H7 (cell line): ENCODE measurements at places on chromosomes 5 and 9.

DNA sequence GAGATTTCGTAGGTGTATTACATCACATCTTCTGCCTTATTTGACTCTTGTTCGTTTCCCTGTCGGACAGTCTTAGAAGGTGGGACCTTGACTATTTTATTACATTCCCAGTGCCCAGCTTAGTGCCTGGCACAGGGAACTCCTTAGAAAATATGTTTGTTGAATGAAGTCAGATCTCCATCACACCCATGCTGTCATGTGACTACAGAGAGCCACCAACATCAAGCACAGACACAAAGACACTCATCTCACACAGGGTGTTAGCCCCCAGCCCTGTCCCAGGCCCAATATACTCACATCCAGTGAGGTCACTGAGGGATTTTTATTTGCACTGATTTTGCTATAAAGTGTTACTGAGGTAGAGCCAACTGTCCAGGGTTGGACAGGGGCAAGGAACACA lies 692 bp upstream of the SRA1 start:
- no peak for DNase-seq

- DNase-seq: peak; percentile 42
These were observed 41.7 kb upstream of the ZNF354B start for GRCh38 chr5:178818094-178818493.

DNA sequence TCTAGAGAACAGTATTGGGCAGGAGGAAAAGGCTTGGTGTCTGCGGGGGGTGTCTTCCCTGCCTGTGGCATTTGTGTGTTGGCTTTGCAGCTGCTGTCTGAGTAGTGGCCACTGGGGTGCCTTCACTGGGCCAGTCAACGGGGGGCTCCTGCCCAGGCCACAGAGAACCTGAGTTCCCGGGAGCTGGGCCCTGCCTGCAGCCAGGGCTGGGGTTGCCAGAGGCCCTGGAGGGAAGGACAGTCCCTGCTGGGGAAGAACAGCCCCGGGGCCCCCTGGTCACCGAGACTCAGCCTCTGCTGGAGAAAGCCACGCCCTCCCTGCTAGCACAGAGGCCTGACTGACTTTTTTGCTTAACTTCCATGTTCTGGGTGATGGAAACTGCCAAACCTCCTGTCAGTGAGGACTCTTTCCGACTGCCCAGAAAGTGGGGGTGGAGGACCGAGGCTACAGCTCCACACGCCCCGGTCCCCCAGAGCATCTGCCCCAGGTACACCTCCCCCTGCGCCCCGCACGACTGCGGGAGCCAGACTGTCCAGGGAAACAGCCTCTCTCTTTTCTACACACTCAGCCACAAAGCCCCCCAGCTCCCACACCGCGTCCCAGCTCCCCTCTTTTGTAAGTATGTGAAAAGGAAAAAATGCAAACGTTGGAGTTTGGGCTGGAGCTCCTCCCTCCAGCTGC lies 133.4 kb downstream of the DAB2IP start:
- DNase-seq: peak; percentile 80

GRCh38 chr5:30195036-30195435 lies 998.5 kb upstream of the CDH6 start:
- no peak for DNase-seq

DNA sequence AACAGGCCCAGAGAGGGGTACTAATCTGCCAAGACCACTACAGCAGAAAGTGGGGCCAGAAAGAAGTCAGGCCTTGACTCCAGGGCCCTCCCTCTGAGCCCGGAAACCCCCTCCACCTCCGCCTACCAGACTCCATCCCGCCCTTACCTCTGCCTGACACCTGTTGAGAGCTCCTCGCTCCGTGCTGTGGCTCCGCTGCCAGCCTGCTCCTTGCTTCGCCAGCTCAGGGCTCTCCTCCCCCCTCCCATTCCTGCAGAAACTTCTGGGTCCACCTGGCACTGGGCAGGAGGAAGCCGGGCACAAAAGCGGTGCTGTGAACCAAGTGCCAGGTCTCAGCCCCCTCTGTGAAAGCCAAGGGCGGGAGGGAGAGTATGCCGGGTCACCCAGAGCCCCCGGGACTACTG lies 6.4 kb upstream of the ST6GALNAC6 start:
- DNase-seq: peak; percentile 75

GRCh38 chr9:91458906-91459305 lies 35.3 kb upstream of the NFIL3 start:
- no peak for DNase-seq

DNA sequence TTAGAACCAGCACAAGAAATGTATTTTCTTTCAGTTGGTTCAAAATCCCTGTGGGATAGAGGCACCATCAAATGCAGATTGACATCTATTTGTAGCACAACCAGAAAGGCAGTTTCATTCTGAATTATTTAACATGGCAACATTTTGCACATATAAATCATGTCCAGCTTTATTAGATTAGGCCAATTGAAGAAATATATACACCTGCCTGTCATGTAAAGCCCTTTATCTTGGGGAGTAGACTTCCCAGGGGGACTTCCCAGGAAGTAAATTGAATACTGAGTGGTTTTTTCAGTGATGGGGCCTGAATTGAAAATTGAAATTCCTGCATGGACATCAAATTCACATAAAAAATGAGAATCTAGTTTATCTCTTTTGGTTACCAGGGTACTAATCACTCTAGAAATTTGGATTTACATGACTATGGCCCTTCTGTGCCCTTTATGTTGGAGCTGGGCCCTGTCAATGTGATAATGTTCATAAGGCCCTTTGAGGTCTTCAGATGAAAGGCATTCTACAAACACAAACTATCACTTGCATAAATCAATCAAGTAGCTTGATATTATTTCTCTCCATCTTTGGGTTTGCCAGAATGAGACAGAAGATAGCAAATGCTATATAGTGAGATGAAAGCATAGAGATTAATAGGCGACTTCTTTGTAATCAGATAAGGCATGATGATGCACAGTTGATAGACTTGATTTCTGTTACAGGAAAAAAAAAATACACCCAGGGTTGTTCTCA lies 26.2 kb upstream of the ZNF608 start:
- DNase-seq: no peak

GRCh38 chr5:168851902-168852321 lies 272.7 kb upstream of the PANK3 start:
- DNase-seq: no peak

- DNase-seq: no peak
These were observed 165.7 kb upstream of the IRX1 start for GRCh38 chr5:3429962-3430361.

- no peak for DNase-seq
These were observed 231.6 kb downstream of the GOLPH3 start for GRCh38 chr5:31942546-31942945.

DNA sequence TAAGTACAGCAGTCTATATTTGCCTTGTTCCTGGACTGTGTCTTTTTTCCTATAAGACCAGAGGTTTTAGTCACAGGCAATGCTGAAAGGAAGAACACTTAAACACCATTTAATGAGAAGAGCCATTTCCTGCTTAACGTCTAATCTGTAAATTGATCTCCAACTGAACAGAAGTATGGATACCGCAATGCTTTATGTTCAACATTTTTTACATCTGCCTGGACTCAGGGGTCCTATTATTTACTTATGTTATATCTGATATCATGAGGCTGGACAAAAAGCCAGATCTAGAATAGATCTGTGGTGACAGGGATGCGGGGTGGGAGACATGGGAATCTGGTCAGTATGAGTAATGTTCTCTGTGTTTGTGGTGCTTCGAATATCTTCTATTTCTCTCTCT lies 334.6 kb upstream of the MPDZ start:
- no peak for DNase-seq

GRCh38 chr5:131589510-131590348 lies 45.3 kb downstream of the RAPGEF6 start:
- peak; percentile 58 for DNase-seq
